ENCODE measurements at places on chromosomes 7 and 10.
A peak's percentile ranks its signal among the peaks of the same experiment; 100 is the strongest.

GRCh38 chr7:100137851-100138760, 10.6 kb upstream of the LAMTOR4 start:
- DNase-seq, result peak; percentile 48

GRCh38 chr7:6934981-6935380, 108.9 kb upstream of the CCZ1B start:
- no peak for DNase-seq

GRCh38 chr10:20596911-20597310, 300.2 kb downstream of the NEBL start:
- no peak for DNase-seq

GRCh38 chr10:100567249-100567648, 31.5 kb downstream of the HIF1AN start:
- no peak for DNase-seq

GRCh38 chr10:132363921-132364593, 32.1 kb downstream of the LRRC27 start:
- DNase-seq, result peak; percentile 37

DNA sequence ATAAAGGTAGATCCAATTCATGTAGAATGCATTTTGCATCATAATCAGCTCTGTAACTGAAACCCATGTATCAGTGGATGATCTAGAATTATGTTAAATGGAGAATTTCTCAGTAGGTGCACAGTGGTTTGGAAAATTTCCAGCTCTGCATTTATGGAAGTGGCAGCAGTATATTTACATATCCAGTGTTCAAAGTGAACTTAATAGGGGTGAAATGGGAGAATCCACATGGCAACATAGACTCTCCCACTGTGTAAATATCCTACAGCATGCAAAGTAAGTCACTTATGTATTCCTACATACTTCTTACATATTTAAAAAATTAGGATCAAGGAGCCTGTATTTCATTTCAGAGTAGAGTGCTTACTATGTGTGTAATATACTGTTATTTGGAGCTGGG, 35.3 kb downstream of the CDC14C start:
- no peak for DNase-seq

GRCh38 chr7:42090056-42090455, 147.0 kb downstream of the GLI3 start:
- no peak for DNase-seq

Measured in germinal center (tissue), 1 donor.